ENCODE measurements at places on chromosomes 13 and 19.

DNA sequence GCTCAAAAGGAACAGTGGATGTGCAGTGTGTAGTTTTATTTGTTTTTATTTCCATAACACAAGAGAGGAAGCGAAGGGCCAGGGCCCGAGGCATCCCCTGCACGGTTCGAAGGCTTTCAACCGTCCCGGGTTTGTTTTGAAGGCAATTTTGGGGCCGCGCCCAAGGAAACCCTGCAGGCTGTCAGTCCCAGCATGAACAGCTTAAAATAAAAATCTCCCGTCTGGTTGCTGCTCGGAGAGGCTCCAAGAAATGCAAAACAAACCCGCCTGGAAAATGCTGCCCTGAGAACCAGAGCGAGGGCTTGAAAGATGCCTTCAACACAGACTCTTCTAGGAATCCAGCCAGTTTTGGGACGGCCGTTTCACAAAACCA is 16.0 kb downstream of the LSM4 start:
- DNase-seq, result no peak

GRCh38 chr13:85462792-85463425 is 336.3 kb downstream of the SLITRK6 start:
- no peak for DNase-seq

DNA sequence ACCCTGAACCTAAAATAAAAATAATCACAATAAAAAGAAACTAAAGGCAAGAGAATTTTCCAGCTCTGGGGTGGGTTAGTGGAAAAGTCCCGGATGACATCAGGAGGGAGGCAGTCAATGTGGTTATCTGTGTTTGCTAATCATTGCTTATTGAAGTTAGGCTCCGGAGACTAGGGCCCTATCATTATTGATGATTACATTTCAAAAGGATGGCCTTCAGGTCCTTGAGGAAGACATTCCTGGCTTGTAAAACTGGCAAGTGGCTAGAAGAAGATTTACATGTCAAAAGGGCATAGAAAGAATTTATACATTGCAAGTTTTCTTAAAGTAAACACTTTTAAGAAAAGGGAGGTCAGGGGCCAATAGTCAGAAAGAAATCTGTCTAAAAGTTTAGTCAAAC is 123.4 kb downstream of the POSTN start:
- DNase-seq, result no peak

DNA sequence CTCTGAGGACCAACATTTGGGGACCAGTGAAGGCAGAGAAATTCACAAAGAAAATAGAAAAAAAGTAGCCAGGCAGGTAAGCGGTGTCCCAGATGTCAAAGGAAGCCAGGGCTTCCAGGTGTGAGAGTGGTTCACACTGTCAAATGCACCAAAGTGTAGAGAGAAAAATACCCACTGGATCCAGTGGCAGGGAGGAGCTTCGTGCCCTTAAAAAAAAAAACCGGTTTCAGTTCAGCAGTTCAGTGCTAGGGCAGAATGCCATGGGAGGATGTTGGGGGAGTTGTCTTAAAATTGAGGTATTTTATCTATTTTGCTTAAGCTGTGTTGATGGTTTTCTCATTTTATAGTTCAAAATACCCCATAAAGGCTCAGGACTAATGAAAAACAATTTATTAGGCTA is 47.8 kb upstream of the C1QTNF9 start:
- DNase-seq, result no peak

DNA sequence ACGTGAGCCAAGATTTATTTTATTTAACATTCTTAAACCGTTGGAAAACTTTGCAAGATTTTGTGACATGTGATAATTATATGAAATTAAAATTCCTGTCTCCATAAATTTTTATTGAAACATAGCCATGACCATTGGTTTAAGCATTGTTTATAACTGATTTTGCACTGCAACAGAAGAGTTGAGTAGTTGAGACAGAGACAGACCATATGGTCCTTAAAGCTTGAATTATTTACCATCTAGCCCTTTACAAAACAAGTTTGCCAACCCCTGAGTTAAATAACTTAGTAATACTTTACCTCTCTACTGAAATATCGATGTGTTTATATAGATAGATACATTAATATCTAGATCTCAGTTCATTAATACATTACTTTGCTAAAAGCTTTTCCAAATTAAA is 814.1 kb upstream of the GPC6 start:
- DNase-seq, result no peak

- no peak for DNase-seq
Measured at GRCh38 chr13:76879203-76879882, 6.9 kb downstream of the KCTD12 start.

DNA sequence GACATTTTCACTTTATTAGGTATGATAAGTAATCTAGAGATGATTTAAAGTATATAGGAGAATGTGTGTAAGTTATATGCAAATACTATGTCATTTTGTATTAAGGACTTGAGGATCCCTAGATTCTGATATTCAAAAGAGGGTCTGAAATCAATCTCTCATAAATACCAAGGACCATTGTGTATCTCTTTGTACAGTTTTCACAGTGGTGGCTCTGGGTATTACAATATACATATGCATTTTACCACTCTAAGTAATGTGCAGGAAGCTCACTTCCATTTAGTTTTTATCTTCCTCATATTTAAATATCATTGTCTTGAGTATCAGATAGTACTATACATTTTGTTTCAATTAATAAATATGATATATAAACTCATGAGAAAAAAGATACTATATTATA is 862.6 kb upstream of the PCDH20 start:
- DNase-seq, result no peak

- no peak for DNase-seq
Measured at GRCh38 chr13:73722120-73722519, 412.1 kb downstream of the KLF12 start.

DNA sequence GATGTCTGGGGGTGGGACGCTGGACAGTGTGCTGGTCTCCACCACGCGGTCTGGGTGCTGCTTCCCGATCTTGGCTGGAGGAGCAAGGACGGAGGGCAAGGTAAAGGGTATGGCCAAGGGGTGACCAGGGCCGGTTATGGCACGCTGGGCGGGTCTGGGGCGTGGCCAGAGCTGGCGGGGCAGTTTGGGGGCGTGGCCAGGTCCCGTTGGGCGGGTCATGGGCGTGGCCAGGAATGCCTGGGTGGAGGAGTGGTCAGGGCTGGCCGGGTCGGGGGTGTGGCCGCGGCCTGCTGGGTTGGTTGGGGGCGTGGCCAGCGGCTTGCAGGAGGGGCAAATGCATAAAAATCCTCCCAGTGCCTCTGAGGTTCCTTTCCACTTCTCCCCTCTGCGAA is 19.2 kb downstream of the GPX4 start:
- peak; percentile 88 for DNase-seq

GRCh38 chr13:24905242-24905641 is 141.3 kb downstream of the RNF17 start:
- DNase-seq, result no peak

DNA sequence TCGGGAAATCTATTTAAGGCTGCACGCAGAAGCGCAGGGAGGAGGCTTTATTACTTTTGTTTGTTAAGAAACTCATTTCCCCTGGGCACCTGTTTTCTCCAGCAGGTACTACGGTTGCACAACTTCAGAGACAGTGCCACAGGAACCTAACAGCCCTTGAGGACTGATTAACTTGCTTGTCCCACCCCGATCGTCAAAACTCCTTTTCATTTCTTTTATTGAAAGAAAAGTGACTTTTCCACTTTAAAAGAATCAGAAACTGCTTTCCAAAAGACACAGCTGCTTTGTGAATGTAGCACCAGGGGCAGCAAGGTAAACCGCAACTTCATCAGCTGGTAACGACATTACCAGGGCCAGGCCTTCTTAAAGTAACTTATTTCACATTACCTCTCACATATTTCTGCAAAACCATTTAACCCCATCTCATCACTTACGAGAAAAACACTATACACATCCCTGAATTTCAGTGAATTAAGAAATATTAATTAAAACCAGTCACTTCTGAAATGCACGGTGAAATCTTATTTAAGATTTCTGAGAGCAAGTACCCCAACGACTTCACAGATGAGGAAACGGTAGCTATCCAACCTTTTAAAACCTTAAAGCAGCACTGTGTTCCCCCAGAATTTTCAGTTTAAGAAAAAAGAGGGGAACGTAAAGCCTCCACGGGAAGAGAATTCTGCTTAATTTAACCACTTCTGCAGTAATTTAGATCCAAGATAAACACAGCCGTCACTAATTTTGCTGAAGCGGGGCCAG is 1.4 kb downstream of the ANKRD10 start:
- DNase-seq, result no peak

- no peak for DNase-seq
Measured at GRCh38 chr13:57843521-57843920, 212.0 kb downstream of the PCDH17 start.

DNA sequence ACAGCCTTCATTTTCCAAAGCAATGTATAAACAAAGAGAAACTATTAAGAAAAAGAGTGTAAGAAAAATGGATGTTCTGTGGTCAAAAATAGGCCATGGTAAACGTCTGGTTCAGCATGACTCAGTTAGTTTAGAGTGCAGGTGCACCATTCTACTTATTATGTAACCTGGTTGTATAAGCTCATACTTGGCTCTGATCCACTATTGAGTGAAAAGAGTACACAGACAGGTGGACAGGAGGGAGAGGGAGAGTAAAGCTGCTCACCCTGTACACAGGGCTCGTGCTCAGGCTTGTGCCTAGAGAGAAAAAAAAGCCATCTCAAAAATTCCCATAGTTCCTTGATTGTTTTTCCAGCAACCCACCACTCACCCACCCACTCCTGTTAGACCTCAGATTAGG is 85.8 kb upstream of the ZNF91 start:
- no peak for DNase-seq

GRCh38 chr19:51488491-51488890 is 10.2 kb downstream of the CEACAM18 start:
- no peak for DNase-seq

DNA sequence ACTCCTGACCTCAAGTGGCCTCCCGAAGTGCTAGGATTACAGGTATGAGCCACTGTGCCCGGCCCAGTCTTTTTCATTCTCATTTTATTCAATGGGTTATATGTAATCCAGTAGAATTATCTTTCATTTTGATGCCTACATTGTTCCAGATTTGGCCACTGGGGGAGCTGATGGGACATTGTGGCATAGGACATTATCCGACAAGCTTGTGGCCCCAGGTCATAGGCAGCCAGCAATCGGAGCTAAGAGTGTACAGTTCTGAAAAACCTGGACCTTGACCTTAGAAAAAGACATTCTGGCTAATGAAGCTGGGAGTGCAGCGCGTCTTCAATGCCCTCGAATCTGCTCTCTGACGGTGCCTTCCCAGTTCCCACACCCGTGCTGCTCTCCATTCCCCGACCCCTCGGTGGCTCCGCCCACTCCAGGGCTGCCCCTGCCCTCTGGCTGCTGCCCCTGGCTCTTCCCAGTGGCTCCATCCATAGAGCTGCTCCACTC is 108.7 kb downstream of the TEX29 start:
- peak; percentile 65 for DNase-seq

GRCh38 chr13:39825886-39826285 is 170.4 kb downstream of the COG6 start:
- no peak for DNase-seq

GRCh38 chr19:35868823-35869326 is 501 bp downstream of the APLP1 start:
- no peak for DNase-seq

GRCh38 chr13:98827449-98827848 is 75.0 kb upstream of the SLC15A1 start:
- peak; percentile 63 for DNase-seq

DNA sequence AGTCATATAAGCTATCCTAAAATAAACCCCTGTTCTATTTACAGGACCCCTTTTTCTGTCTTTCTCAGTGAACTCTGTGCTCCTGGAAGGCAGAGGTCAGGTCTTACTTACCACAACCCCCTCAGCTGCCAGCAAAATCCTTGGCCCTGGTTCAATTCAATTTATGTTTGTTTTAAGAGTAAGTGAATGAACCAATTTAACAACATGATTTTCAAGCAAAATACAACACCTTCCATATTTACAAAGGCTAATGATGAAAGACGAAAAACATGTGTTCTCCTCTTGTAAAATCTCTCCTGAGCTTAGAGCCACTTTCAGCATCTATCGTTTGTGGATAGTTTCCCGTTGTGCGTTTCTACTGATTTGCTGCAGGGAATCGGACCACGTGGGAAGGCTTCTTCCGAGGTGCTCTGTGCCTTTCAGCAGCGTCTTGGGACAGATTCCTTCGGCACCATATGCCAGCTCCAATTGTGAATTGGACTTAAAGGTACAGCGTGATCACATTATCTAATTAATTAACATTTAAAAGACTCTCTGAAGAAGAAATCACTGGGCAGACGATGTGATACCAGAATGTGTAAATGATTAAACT is 411.7 kb downstream of the IRS2 start:
- no peak for DNase-seq

GRCh38 chr13:109361562-109362289 is 424.7 kb downstream of the IRS2 start:
- no peak for DNase-seq

- DNase-seq, result peak; percentile 83
Measured at GRCh38 chr13:113350065-113350937, 13.6 kb downstream of the GRTP1 start.

DNA sequence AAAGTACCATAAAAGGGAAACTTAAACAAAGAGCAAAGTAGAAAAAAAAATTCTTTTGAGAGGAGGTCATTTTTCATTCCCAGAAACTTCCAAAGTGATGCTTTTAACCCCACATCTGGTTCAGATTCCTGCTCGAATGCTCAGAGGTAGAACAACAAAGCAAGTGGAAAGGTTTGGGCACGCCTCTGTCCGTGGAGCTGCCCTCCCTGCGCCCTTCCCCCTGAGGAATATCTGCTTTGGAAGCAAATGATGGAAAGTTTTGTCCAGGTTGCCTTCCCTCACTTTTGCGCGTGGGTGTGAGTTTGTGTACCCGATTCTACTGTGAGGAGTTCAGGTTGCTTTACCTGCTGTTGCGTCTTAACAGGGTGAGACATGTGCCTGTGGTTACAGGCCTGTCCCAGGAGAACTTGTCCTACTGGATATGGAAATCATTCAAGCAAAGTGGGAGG is 110.2 kb downstream of the KLF5 start:
- peak; percentile 66 for DNase-seq

DNA sequence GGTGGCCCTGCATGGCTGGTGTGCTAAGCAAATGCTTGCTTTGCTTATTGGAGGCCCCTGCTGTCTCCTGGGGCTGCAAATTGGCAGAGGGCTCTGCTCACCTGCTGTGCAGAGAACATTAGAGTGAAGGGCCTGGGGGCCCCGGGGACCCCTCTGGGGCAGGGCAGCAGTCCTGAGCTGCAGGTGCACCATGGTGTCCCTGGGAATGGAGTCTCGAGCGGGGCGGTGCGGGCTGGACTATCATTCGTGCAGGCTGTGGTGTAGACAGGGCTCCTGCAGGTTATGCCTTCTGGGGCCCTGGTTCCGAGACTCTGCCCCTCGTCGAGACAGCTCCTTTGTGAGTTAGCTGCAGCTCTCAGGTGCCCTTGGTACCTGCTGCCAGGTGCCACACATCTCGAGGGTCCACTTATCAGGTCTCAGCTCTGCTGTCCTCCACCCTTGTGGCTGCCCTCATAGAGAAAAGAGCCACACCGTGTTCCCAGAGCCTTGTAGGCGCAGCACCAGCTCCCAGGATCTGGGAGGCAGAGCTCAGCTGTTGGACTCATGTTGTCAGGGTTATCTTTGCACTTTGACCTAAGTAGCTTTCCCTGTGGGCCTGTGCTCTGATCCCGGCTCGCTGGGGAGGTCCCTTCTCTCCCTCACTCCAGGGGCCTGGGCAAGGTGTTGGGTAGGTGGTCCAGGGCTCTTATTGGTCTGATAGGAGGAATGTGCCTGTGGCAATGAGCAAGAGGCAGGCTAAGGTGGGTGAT is 58.0 kb upstream of the ZNF536 start:
- no peak for DNase-seq

GRCh38 chr13:102631198-102631597 is 34.4 kb downstream of the TPP2 start:
- no peak for DNase-seq

Measured in islet precursor cell (in vitro differentiated cells).